ENCODE measurements at places on chromosomes 3 and 15.

- DNase-seq: peak; percentile 9
These were observed 74.3 kb downstream of the FBLN2 start for GRCh38 chr3:13623101-13623654.

GRCh38 chr3:108488631-108489030 is 21.8 kb downstream of the MYH15 start:
- peak; percentile 37 for DNase-seq

DNA sequence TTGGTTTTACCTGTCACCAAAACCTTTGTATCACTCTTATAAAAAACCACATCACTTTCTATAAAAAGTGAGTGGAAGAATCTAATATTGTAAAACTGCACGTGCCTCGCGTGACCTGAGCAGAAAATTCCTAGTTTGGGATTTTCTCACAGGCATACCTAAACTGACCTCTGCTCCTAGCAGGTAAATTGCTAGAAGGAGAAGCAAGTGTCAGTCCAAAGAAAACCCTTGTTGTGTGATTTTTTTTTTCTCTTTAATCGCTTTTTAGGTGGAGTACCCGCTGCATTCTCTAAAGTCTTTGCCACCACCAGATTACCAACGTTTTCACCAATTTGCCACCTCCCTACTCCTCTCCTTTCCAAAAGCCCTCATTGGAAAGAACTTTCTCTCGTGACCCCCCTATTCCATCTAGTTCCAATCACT is 534 bp upstream of the UBE2E1 start:
- DNase-seq: no peak

DNA sequence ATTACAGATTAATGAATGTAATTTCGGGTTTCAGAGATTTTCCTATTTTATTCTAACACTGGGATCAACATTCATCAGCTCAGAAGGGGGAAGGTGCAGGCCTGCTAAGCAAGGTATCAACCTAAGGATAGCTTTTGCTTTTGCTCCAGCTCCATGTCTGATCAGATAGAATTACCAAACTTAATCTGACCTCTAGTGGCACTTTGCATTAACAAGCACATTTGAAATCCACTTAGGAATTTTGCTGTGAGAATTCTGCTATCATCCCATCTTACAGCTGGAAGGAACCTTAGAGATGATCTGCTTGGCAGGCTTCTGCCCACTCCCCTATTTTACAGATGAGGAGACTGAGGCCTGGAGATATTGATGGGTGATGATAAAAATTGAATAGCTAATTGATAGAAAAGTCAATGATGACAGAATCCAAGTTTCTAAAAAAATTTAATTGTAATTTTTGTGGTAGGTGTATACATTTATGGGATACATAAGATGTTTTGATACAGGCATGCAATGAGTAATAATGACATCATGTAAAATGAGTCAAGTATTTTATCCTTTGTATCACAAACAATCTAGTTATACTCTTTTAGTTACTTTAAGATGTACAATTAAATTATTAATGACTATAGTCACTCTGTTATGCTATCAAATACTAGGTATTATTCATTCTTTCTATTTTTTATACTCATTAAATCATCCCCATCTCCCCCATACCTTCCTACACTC is 209.2 kb upstream of the ZPLD1 start:
- peak; percentile 79 for DNase-seq

GRCh38 chr15:72784456-72784876 is 908 bp upstream of the ADPGK start:
- DNase-seq: no peak

DNA sequence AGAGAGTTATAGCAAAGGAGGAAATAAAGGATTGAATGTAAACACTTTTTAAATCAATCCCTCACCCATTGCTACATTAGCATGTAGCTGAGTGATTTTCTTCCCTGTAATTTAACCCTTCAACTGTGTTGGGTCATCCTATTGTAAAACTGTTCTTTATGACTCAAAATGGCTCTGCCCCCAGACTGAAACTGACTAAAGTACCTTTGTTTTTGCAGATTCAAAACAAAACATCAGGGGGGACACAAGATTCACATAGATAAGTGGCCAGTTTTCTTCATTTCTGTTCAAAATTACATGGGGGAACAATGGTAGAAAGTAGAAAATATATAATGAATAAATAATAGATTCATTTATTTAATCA is 268.4 kb downstream of the IGSF11 start:
- DNase-seq: no peak

DNA sequence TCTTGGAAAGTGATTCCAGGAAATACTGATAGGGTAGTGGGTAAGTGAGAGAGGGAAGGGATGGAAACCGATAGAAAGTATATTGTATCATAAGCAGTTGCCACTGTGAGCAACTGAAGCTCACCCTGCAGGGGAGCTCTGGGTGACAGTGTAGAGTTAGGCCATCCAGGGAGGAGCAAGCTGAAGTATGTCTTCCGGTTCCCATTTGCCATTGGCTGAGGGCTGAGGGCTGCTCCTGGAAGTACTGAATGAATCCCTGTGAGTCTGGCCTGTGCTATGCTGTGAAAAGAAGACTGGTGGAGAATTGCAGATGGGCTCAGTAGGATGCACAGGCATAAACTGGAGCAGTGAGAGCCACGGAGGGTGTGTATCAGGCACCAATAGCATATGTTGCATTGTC is 348.3 kb downstream of the MFSD1 start:
- no peak for DNase-seq

DNA sequence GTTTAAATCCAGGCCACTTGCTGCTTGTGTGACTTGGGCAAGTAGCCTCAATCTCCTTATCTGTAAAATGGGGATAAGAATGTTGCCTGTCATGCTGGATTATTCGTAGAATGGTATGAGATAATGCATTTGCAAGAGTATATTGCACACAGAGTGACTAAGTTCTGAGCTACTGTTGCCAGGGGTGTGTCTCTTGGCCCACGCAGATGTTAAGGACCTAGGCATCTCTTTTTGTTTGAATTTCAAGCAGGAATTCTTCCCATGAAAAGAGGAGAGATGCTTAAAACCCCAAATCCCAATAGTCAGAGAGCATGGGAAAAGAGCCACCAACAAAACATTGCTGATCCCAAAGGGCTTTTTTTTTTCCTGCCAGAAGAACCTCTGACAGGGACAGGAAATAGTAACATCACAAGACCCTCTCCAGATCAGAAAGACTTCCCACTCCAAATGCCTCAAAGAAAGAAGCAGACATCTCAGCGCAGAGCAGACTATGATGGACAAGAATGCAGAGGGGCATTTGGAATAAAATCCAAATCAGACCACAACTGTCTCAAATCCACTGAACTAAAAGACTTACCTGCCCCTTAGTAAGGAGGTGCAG is 90.5 kb downstream of the MRPL46 start:
- peak; percentile 78 for DNase-seq

DNA sequence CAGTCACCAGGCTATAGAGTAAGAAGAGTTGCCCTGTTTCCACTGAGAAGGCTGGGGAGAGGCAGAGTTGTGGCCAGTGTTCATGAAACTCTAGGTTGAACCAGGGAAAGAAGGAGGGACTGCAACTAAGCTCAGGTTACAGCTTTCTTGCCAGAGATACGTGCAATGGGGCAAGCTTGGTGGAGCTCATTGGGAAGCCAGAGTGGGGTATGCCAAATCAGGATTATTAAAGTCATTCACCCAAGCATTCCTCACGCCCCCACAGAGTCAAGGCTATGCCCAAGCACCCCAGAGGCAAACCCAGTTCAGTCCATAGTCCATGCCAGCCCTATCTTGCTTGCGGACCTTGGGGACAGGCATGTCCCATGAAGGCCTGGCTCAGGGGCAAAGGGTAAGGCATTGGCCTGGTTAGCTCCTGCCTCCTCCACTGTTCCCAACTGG is 17.6 kb downstream of the SLC6A20 start:
- no peak for DNase-seq

DNA sequence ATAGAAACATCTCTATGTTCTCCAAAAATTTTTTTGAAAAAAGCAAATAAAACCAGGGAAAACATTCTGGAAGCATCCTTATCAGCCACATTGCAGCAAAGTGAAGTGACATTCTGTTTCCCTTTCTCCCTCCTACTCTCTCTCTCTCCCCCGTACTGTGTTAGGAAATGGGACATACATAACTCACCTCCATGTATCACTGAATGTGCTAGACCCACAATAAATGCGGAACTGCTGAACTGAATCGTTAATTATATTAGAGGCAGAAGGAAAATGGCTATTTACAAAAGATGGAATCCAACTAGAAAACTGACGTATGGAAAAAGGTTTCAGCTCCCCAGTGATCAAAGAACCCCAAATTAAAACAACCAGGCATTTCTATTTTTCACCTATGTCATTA is 129.8 kb downstream of the MINAR1 start:
- no peak for DNase-seq

- DNase-seq: no peak
These were observed 438 bp downstream of the THBS1 start for GRCh38 chr15:39581242-39581792.

DNA sequence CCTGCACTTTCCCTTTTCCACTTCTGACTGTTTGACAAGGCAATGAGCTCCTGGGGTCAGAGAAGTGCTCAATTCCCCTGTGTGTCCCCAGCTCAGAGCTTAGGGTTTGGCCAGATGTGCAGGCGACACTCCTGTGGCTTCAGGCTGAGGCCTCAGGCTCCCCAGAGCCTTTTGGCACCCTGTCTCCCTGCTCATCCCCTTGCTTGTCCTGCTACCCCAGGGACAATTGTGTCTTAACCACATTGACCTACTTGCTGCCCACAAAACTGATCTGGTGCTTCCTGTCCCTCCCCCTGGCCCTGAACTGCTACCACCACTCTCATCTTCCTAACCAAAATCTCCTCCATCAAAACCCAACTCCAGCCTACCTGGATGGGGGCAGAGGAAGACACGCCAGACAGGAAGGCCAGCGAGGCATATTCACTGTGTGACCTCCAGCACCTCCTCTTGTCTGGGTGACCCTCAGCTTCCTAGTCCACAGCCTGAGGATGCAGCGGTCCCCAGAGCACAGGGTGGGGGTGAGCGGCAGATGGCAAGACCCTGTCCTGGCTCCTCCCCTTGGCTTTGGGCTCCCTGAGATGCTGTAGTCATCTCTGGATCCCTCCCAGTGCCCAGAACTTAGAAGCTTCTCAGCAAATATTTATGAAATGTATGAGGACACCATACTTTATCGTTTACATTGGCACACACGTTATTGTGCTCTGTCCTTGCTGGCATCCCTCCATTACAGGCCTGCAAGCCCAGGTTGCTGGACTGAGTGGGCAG is 98.9 kb upstream of the SLC6A6 start:
- DNase-seq: peak; percentile 23

DNA sequence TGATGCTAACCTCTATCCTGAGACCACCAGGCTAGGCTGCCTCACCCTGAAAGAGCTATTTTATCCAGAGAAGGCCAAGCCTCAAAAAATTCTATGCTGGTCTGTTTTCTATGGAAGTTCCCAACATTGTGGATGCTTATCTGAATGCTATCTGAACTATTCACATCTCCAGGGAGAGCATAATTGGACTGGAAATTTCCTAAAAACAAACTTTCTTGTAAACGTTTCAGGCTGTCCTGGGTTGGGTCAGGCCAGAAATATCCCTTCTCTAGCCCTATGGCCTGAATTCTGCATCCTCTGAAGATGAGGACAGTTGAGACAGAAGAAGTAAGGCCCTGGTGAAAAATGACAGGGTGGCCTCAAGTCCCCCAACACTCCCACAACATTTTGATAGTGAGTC is 706.4 kb upstream of the NR2F2 start:
- DNase-seq: no peak

- no peak for DNase-seq
These were observed 107.7 kb upstream of the TSC22D2 start for GRCh38 chr3:150300388-150300787.

DNA sequence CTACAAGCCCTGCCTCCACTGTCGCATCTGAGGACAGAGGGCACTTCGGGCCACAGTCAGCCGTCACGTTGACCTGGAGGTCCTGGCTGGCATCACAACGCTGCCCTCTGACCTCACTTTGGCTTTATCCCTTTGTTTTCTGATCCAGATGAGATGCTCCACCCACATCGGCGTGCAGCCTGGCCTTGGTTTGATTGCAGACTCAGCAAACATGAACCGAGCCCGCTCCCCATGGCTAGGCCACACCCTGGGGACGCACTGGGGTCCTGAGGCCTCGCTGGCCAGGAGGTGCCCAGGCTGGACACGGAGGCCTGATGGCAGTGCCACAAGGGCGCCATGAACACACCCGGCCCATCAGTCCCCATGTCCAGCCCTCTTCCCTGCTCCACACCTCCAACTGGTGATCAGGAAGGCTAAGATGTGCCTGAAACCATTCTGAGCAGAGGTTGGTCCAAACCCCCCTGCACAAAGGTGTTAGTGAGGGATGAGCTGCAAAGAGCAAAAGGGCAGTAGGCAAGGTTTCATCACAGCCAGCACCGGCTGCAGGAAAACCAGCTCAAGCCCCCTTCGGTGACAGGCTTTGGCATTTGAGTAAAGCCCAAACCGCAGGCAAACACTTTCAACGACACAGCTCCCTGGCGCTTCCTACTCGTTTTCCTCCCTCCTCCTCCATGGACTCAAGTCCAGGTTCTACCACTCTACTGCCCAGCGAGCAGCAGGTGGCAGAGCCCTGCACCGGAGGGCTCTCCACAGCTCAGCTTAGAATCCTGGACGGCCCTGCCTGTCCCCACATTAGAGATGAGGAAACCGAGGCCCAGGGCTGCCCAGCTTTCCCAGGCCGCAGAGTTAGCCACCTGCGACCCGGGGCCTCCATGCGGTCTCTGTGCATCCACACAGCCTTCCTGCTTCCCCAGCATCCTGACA is 165.8 kb downstream of the NUP210 start:
- no peak for DNase-seq

- DNase-seq: no peak
These were observed 7.2 kb upstream of the EXOG start for GRCh38 chr3:38488949-38489348.

Data from AG10803 (cell line).